ENCODE measurements at places on chromosomes 5 and 9.

- DNase-seq, result no peak
Observed at GRCh38 chr5:139776861-139777260, 18.7 kb upstream of the PSD2 start.

DNA sequence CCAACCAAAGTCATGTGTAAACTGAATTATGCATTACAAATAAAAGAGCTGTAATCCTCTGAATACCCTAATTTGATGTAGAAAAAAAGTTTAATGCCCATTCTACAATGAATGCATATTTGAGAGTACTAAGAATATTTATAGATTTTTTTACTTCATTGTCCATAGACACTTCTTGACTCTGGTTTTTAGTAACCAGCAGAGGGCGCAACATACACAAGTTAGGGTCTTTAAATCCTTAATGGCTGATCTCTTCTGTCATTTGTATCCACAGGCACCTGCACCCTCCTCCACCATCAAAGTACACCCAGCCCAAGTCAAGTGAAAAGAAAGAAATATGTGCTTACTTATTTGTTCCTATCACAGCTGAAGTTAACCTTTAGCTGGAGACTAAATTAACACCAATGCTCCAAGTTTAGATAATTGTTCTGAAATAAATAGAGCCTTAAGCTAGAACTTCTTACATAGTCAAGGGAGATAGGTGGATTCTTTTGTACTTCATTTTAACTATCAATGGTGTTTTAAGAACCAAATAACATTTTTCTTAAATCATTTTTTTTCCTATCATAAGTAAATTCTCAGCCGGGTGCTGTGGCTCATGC, 524.2 kb upstream of the DAB2 start:
- peak; percentile 39 for DNase-seq

DNA sequence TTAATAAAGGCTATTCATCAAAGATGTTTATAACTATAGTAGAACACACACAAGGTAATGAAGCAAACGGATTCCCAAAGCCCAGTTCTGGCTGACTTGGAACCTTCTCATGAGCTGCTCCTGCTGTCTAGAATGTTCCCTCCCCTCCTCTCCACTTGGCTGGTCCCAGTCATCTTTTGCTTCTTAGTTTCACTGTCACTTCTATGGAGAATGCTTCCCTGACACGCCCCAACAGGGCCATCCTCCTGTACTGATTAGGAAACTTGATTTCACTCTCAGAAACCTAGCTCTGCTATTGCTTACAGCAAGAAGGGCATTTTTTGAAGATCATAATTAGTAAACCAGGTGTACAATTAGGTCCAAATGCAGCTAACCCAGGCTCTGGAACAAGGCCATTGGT, 3.2 kb upstream of the RAPGEF1 start:
- no peak for DNase-seq

DNA sequence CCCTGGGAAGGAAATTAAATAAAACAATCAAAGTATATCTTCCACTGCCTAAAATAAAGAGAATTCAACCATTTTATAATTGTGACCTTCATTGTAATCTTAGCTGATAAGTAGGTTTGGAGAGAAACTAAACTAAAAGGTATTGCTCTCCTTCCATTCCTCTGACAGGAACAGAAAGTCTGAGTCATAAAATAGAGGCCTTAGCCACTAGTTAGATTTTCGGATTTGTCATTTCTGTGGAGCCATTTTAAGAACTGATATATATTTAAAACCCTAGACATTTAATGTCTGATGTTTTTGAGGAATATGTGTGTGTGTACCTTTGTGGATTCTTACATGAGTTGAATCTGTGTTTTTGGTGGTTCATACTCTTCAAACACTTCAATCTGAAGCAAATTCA, 11.8 kb upstream of the TMC1 start:
- DNase-seq, result no peak

GRCh38 chr5:106171708-106172107, 1499.0 kb downstream of the EFNA5 start:
- DNase-seq, result no peak

DNA sequence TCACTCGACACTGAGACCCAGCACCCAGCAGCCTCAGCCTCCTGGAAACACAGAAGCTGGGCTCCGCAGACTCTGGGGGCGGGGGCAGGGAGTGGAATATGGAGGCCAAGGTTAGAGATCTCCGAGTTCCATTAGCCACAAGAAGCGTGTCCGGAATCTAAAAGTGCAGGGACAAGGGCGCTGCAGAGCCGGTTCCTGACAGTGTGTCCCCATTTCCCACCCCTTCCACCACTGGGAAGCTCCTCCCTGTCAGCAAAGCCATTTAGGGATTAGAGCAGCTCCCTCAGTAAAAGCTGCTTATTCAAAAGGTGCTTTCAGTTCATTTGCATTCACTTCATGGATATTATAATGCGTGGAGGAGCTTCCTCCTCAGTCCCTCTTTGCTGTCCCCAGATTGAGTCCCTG, 74.1 kb upstream of the HSPA9 start:
- DNase-seq, result no peak

- DNase-seq, result no peak
Observed at GRCh38 chr9:3906437-3907213, 380.8 kb upstream of the RFX3 start.

DNA sequence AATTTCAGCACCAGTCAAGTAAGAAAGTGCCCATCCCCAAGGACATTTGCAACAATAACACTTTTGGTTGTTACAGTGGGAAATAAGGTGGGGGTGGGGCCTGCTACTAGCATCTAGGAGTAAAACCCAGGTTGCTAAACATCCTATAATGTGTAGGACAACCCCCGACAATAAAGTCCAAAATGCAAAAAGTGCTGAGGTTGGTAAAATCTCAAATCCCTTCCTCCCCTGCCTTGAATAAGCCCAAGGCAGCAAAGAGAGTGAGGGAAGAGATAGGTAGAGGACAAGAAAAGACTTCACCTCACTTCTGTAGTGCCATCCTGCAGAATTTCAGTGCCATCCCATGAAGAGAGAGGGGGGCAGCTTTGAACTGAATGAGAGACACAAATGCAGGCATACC, 117.5 kb upstream of the NIPBL start:
- no peak for DNase-seq

- peak; percentile 38 for DNase-seq
Observed at GRCh38 chr9:92634712-92635605, 35.0 kb downstream of the IPPK start.

DNA sequence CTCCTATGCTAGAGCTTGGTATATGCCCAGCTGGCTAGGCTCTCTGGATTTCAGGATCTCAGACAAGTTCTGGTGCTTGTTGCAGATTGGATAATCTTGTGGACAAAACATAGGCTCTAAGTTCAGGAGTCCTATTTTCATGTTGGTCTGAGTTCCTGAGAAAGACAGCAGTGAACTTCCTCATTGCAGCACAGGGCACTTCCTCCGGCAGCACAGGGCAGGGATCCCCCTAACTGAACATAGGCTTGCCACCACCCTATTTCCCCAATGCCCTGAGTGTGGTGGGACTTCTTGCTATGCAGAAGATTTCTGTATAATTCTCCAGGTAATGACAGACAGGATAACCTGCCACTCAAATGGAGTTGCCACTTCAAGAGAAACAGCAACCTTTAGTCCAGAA, 220.1 kb downstream of the PIK3R1 start:
- DNase-seq, result no peak

- no peak for DNase-seq
Observed at GRCh38 chr5:170757182-170757601, 26.3 kb upstream of the GABRP start.

- DNase-seq, result no peak
Observed at GRCh38 chr5:102853680-102854079, 98.6 kb downstream of the PAM start.

DNA sequence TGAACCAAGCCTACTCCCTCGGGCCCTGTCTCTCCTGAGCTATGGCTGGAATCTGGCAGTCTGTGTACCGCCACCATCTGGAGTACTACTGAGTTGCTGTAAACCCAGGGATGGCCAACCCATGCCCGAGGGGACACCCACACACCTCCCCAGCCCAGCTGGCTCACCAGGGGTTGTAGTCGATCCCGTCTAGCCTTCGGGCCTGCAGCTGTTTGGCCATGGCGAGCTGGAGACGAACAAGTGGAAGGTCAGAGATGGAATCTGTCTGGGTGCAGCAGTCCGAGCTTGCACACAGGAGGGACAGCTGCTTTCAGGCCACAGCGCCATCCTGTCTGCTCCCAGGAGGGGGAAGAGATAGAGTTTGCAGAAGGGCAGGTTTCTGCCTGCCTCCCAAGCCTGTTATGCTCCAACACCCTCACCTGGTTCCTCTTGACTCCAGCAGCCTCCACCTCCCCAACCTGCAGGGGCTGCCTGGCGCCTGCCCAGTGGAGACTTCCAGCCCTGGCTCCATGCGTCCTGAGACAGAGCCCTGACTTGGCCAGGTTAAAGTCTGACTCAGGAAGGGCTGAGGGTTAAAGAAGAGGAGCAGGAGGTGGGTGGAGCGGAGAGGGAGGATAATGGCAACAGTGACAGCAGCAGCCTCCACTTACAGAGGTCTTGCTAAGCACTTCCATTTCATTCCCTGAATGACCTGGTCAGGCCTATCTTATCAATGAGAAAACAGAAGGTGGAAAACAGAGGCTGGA, 15.8 kb upstream of the SPOUT1 start:
- DNase-seq, result no peak

Measured in T-cell (primary cell).